ENCODE measurements at places on chromosomes 13 and 19.

- DNase-seq: no peak
Observed at GRCh38 chr19:42165146-42165545, 32.9 kb upstream of the POU2F2 start.

- peak; percentile 70 for DNase-seq
Observed at GRCh38 chr13:107545946-107546502, 669.3 kb downstream of the LIG4 start.

DNA sequence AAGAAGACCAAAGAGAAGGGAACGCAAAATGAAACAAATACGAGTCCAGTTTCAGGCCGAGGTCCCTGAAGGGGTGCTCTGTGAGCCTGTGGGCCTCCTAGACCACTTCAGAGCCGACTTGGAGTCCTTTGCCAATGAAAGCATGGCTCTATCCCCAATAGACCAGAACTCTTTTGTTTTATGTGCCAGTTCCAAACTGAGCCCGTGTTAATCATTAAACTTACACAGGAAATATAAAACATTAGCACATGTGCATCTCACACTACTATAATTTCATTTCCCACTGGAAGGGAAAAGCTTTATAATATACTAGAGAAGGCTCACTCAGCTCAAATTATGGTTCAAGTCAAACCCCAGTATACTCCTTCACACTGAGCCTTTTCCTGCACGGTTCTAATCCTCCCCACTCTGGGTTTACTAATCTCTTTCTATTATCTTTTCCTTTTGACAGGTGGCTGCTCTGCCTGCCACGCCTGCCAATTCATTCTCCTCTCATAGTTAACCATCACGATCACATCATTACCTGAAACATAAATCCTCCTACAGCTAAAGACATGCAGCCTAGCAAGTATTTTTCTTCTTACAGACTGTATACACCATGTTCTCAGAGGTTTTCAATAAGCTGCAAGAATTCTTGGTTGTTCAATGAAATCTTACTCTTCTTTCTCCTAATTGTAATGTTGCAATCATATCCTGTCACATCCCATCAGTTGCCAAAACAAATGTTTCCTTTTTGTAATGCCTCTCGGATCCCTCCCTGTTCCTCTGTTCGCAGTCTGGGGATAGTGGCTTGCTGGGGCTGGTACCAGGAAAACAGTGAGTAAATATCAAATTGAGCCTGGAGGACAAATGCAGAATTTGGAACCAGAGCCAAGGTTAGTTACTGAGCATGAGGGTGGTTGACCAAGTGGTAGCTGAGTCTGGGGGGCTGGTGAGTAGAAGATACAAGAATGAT is 18.8 kb upstream of the WASF3 start:
- no peak for DNase-seq

DNA sequence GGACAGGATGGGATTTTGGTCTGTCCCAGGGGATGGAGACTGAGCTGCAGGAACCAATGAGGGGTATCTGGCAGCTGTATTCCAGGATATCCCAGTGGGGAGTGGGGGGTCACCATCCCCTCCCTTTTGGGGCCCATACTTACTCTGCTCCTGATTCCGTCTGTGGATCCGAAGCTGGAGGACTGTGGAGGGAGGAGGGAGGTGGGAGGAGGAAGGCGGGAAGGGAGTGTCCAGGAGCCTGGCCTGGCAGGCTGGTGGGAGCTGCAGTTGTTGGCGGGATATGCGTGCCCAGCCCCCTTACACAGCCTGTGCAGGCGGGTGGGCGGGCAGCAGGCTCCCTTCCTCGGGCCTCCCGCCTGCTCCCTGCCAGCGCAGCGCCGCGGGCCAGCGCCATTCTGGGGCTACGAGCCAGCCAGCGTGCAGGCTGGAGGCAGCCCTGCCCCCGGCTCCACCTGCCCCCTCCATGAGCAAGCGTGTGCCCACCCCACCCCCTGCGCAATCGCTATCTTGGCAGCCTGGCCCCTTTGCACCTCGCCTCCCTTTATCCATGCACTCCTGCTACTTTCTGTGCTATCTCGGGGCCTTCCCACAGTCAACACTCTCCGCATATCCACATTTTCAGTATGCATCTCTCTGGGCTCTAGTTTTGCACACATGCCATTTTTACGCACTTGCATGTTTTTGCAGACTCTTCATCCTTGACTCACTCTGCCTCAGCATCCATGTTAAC is 2.8 kb downstream of the MAMSTR start:
- no peak for DNase-seq

DNA sequence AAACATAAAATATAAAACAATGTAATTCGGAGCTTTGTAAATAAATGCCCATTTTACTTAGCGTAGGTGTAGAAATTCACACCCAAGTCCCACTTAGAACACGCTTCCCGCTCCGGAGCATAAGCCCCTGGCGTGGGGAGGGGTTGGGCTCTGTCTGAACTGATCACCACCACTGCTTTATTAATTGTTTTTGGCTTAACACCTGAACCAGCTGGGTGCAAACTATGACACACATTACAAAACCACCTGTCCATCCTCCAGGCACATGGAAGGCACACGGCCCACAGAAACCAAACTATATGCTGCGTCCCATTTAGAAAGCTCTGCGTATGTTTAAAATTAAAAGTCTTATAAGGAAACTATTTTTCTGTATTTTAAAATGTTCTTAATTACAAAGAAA is 25.9 kb downstream of the RASA3 start:
- DNase-seq: no peak

GRCh38 chr13:99331881-99332293 is 24.7 kb upstream of the GPR183 start:
- no peak for DNase-seq

DNA sequence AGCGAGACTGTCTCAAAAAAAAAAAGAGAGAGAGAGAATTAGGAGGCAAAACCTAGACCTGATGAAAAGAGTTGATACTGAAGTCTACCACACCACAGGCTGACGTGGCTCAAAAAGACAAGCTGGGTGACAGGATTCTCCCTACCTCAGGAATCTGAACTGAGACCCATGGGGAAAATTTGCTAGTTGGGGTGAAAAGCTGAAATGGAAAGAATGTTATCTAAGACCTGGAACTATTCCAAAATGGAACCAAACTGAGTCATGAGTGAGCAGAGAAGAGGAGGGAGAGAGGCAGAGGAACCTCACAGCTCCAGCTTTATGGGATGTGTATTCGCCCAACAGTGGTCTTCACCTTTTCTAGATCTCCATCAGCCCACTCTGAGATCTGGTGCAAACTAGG is 11.7 kb downstream of the SMG9 start:
- DNase-seq: no peak

DNA sequence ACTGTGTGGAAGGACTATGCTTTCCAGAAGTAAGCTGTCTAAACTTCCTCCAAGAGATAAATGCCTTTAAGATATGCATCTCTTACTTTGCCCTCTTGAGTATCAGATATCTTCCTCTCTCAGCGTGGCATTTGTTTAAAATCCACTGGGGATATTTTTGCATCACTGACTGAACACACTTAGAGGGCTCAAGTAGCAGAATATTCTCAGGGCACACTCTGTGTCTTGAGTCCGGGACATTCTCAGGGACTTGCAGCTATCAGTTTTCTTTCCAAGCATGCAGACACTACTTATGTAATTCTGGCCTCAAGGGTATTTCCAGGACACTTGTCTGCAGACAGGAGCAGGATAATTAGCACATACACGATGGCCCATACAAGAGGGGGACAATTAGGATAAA is 84.7 kb downstream of the ERCC5 start:
- DNase-seq: peak; percentile 21

GRCh38 chr13:20049558-20050473 is 91.3 kb downstream of the ZMYM2 start:
- DNase-seq: no peak

DNA sequence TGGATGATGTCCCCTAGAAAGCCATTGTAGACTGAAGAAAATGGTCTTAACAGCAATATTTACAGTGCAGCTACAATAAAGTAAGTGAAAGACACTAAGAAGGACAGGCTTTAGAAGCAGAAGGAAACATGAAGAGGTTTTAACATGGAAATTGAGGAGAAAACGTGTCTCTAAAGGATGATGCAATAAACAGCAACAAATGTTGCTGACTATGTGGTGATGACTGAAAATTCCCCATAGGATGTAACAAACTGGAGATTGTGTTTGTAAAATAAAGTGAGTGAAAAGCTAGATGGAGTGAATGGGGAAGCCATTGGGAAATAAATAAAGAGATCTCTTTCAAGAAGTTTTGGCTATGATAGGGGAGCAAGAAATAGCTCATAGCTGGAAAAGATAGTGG is 186.7 kb upstream of the IPO5 start:
- DNase-seq: no peak

- DNase-seq: no peak
Observed at GRCh38 chr19:12899891-12900518, 9.0 kb downstream of the GCDH start.

DNA sequence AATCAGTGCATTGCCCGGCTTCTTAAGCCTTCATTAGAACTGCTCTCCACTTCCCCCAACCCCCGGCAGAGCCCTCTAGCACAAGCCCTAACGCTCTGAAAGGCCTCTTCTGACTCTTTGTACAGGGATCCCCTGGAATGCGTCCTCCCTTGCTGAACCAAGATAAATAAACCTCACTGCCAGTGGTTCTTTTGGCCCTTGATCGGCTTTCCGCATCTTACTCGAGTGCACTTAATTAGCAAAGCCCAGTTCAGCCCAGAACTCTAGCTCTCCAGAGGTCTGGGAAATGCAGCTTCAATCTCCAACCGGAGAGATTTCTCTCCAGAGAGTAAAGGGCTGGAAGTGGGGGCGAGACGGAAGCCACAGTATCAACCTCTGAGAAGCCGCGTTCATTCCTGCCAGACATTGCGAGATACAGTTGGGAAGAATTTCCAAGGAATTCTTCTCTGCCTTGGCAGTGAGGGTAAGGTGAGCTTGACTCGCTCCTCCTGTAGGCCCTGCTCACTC is 8.7 kb upstream of the ZNF444 start:
- DNase-seq: no peak

- no peak for DNase-seq
Observed at GRCh38 chr19:35557539-35558399, 5.7 kb downstream of the ATP4A start.

DNA sequence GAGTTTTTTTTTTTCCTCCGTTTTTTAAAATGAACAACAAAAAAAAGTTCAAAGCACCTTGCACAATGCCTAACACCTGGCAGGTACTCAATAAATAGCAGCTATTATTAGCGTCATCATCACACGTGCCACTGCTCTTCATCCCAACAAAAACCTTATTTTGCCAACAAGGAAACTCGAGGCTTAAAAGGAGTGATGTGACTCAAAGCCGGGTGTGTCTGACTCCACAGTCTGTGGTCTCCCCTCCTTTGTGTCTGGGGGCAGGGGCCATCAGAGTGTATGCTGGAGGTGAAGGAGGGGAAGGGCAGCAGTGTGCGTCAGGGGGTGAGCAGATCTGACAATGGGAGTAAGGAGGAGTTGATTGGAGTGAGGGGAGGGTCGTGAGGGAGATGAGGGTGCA is 34.1 kb upstream of the POU2F2 start:
- no peak for DNase-seq

DNA sequence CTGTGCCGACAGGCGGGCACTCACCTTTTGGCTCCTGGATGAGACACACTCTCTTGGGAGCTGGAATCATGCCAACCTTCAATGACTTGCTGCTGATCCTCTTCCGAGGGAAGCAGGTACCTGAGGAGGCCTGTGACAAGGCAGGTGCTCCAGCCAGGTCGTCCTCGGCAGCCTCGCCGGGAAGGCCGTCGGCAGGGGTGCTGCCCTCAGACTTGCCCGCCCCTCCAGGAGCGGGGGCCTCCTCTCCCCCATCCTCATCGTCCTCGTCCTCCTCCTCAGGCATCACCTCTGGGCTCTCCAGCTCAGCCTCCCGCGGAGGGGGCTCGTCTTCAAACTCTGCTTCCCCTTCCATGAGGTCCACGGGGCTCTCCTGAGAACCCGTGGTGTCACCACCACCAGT is 29.2 kb downstream of the SUGP2 start:
- no peak for DNase-seq

DNA sequence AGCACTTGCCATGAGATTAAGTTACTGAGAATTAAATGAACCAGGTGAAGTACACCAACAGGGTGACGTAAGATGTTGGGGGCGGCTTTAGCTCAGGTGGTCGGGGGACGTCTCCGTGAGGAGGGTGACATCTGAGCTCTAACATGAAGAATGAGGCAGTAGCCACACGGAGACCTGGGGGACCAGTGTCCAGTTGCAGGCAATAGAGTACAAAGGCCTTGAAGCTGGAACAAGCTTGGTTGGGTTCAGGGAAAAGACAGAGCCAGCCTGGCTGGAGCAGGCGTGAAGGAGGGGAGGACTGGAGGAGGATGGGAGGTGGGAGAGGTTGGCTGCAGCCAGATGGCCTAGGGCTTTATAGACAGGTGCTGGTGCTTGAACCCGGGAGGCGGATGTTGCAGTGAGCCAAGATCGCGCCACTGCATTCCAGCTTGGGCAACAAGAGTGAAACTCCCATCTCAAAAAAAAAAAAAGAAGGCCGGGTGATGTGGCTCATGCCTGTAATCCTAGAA is 1.6 kb downstream of the SPINT2 start:
- DNase-seq: no peak

GRCh38 chr13:102945886-102946285 is 100.1 kb downstream of the ERCC5 start:
- no peak for DNase-seq

DNA sequence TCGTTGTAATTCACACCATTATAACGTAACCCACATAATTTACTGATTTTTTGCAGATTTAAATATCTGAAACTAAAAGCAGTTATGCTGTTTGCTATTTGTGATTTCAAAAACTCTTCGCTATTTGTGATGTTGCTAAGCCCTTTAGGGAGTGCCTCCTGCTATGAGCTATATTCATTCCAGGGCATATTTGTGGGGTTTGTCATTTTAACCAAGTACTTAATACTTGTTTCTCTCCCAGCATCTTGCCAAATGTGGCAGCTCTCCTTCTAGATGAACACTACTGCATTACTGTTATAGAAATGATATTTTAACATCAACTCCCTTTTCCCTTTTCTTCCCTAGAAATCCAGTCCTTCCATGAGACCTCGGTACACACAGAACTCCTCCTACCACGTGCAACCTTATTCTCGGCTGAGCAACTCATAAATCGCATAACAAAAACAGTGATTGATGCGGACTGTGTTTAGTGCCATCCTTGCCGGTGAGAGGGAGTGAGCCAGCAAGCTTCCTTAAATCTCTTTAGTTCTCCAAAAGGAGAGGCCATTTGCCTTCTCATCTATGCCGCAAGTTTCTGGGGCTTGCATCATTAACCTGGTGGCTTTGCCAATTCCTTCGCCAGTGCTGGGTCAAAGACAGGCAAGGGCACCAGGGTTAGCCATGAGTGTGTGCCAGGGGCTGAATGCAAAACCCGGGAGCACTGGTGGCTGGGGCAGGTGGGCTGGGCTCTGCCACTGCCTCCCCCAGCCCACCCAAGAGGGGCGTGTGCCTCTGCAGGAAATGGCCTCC is 33.4 kb downstream of the RFX2 start:
- no peak for DNase-seq

DNA sequence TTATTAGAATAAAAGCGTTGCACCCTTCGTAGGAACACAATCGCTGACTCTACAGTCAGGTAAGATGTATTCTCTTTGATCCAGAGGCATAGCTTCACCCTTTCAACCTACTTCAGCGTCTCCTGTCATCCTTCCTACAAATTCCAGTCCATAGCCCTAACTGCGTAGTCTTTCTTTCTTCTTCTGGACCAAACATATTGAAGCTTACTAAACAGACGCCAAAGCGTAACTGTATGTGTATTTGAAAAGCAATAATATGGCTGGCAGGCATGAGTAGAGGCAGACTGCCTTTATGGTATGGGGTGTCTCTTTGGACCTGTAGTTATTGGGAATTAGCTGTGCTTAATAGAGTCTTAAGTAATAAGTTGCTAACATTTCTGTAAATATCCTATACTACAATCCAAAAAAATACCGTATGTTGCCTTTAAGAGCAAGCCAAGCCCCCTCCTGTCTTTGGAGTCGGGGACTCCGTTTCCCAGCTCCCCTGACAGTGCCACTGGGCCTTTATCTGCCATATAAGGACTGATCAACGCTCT is 392 bp upstream of the ZNF548 start:
- DNase-seq: no peak

Data from NCI-H187 (cell line).